ENCODE measurements at places on chromosomes 6 and 20.

- DNase-seq: no peak
Measured at GRCh38 chr6:6565488-6565887, 23.0 kb upstream of the LY86 start.

GRCh38 chr6:131756039-131756438 is 45.2 kb upstream of the CTAGE9 start:
- no peak for DNase-seq

- DNase-seq: no peak
Measured at GRCh38 chr6:118781897-118782296, 112.1 kb upstream of the ASF1A start.

GRCh38 chr6:82381278-82381677 is 17.7 kb downstream of the TPBG start:
- DNase-seq: no peak

- DNase-seq: no peak
Measured at GRCh38 chr20:12914804-12915203, 94.0 kb upstream of the SPTLC3 start.

DNA sequence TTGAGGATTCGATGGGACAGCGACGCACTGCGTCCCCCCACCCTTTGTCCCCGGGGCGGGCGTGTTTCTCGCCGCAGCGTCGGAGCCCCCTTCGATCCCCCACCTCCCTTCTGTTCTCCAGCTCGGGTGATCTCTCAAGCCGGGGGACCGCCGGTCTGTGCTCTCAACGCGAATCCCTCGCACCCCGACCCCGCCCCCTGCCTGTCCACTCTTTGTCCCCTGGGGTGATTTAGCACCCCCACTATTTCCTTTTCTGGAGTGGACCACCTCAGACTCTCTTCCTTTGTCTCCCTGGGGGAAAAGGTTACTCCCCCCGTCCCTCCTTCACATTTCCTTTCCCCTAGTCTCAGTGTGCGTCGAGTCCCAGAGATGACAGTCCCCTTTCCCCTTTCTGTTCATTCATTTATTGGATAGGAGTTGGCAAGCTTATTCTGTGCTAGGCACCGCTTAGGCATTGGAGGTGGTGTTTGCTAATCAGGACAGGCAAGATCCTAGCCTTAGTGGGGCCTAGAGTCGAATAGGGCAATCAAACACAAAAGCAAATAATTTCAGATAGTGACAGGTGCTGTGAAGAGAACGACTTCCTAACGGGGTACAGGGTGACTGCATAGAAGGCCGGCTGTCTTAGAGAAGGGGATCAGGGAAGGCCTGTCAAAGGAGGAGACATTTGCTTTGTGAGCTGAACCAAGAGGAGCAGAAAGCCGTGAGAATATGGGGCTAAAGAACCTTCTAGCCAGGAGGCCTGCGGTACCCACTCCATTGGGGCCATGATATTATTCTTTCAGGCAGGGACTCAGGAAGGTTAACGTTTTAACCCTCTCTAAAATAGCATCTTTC is 741 bp downstream of the PTPN1 start:
- DNase-seq: no peak

Data from AG10803 (cell line).